Right atrium auricular region (tissue), 2 donors: ENCODE measurements at places on chromosomes 3 and 15. TPM values are rescaled to one million over a fixed set of nuclear protein-coding genes. Genes with fewer than 3 reads are reported as not detected.

GRCh38 chr3:158769549-158769948, 32.3 kb upstream of the MFSD1 start:
- DNase-seq = no peak

GRCh38 chr3:39276746-39277145, 3.1 kb downstream of the CX3CR1 start:
- DNase-seq = no peak

GRCh38 chr15:55628369-55628730, 40.2 kb upstream of the PYGO1 start:
- DNase-seq = no peak

DNA sequence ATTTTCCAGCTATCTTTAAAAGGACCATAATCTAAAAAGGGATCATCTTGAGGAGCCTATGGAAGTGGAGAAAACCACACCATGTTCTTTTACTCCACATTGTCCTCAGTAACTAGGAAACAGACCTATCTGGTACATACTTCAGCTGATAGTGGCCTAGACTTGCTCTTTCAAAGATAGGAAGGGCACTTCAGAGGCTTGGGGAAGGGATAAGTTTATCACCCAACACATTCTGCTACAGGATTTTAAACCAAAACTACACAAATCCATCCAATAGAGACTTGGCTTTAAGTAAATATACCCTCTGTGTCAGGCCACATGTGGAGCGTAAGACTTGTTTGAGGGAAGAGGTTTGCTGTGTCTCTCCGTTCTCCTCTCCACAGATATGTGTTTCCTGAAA, 35.4 kb downstream of the CP start:
- no peak for DNase-seq

DNA sequence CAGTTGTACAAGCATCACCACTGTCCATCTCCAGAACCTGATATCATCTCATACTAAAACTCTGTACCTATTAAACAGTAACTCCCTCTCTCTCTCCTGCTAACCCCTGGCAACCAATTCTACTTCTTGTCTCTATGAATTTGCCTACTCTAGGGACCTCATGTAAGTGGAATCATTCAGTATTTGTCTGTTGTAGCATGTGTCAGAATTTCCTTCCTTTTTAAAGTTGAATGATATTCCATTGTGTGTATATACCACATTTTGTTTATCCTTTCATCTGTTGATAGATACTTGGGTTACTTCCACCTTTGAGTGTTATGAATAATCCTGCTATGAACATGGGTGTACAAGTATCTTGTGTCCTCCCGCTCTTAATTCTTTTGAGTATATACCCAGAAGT, 16.6 kb downstream of the ZNF592 start:
- DNase-seq = no peak

DNA sequence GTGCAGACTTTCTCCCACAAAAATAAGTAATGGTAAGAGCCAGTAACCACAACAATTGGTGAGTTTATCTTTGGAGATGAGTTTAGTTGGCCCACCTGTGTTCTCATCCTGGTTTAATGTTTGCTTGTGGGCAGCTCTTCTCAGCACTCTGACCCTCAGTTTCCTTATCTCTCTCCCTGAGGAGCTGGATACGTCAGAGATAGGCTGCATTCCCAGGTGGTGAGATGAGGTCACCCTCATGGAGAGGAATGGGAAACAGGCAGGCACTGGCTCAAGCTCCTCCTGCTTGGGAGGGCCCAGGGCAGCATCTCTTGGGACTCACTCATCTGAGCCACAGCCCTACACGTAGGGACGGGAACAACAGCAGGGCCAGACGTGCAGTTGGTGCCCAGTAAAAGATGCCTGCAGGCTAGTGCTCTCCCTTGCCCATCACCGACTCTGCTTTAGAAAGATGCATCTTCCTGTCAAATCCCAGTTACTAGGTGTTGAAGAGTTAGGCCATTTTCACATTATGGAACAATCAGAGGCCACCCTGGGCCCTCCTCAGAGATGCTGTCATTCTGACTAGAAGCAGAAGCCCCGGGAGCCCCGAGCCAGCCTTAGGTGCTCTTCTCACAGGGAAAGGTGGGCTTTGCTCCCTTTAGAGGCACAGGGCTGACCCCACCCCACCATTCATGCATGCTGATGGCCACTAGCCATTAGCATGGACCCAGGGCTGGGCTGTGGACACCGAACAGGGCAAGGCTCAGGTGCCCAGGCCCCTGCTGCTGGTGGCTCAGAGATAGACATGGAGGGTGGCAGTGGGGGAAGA, 59.7 kb downstream of the GRIP2 start:
- DNase-seq = peak; percentile 66

DNA sequence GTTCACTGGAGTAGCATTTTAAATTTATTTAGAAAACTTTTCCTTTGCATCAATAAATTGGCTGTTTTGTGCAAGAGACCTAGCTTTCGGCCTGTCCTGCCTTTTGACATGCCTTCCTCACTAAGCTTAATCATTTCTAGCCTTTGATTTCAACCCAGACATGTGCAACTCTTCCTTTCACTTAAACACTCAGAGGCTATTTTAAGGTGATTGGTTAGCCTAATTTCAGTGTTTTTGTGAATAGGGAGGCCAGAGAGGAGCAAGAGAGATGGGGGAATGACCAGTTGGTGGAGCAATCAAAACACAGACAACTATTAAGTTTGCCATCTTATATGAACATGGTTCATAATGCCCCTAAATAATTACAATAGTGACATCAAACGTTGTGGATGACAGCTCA, 333.4 kb downstream of the SLC9A9 start:
- no peak for DNase-seq

DNA sequence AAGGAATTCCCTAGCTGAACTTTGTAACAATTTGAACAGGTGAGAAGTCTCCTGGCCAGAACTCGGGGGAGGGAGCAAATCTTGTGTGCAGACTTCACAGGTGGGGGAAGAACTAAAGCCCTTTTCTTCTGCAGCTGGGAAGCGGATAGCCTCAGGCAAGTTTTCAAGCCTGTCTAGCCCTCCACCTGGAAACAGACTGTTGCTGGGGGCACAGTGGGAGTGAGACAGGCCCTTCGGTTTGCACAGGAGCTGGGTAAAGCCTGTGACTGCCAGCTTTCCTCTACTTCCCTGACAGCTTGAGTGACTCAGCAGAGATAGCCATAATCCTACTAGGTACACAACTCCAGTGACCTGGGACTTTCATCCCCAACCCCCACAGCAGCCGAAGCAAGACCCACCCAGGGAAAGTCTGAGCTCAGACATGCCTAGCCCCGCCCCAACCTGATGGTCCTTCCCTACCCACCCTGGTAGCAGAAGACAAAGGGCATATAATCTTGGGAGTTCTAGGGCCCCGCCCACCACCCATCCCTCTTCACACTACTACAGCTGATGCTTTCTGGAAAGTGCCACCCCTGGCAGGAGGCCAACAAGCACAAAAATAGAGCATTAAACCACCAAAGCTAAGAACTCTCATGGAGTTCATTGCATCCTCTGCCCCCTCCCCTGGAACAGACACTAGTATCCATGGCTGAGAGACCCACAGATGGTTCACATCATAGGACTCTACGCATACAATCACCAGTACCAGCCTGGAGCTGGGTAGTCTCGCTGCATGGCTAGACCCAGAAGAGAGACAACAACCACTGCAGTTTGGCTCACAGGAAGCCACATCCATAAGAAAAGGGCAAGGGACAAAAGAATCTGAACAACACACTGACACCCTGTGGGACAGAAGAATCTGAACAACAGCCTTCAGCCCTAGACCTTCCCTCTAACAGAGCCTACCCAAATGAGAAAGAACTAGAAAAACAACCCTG, 479.0 kb downstream of the RAP2B start:
- DNase-seq = no peak

DNA sequence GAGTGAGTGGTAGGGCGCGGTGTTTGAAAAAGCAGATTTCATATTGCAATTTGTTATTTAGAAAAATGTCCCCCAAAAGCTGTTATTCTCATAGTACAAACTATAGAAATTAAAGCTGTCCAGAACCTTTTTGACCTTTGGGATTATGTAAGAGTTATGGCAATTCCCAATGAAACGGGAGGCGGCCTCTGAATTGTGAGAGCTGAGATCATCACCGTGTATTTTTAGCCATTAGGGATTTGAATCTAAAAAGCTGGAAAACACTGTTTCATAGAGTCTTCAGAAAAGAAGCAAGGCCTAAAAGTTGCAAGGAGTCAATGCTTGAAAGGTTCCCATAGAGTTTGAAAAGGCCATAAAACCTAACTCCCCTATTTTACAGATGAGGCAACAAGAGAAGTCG, 38.6 kb upstream of the SLC25A26 start:
- DNase-seq = no peak

GRCh38 chr3:156668073-156668763, 6.2 kb upstream of the TIPARP start:
- DNase-seq = no peak

- no peak for DNase-seq
These were observed 101.6 kb downstream of the APBA2 start for GRCh38 chr15:28987337-28987736.

DNA sequence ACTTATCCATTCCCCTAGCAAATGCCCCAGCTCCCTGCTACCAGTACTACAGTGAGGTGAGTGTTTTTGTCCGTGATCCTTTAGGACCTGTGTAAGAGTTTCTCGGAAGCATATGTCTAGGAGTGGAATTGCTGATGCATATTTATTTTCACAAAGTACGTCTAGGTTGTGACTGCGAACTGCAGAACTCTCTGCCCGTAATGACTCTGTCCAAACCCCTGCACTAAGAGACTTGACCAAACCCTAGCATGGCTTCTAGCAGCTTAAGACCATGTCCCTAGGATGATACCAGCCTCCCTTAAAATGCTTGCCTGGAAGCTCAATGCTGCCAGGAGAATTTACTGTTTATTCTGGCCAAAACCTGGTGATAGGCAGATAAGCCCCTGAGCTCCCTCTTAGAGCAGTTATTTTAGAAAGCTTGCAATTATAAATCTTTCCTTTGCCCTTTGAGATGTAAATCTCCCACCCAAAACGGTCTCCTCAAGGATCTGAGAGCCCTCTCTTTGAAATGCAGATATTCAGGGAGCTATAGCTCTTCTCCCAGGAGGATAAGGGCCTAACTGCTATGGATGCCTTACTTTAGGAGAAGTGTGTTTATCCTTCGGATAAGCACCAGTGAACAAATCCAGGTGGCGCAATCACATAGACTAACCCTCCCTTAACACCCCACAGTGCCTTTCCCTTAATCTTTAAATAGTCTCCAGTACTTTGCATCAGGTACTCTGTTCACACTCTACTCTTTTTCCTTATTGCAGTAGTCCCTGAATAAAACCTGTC, 14.7 kb upstream of the CA12 start:
- DNase-seq = no peak

- DNase-seq = no peak
These were observed 485.9 kb downstream of the NSUN3 start for GRCh38 chr3:94548581-94549316.

- no peak for DNase-seq
These were observed 65.9 kb upstream of the NTRK3 start for GRCh38 chr15:88322461-88322860.

- no peak for DNase-seq
These were observed 176.9 kb downstream of the TNIK start for GRCh38 chr3:171283183-171283847.

DNA sequence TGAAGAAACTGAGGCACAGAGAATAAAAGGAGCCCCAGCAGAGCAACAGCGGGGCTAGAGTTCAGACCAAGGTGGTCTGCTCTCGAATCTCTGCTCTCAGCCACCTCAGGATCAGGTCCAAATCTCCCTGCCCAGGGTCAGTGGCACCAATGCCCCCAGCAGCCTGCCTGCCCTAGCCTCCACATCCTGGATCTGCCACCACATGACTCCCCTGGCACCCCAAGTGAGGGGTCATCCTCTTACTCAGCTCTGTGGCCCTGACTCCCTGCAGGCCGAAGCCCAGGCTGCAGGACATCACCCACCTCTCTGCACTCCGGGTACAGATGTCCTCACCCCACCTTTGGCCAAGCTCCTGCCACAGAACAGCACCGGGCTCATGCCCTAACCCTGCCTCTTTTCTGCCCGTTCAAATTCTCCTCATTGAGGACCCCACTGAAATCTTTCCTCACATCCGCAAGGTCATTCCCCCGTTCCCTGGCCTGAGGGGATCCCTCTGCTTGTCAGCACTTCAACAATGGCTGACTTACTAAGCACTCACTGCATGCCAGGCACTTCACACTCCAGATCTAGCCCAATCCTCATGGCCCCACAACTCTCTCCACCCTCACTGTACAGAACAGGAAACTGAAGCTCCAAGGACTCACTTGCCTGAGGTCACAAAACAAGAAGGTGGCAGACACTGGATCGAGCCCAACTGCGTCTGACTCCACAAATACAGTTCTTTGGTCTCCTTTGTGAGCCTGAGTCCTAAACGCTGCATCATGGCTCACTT, 4.3 kb downstream of the PPIB start:
- no peak for DNase-seq

DNA sequence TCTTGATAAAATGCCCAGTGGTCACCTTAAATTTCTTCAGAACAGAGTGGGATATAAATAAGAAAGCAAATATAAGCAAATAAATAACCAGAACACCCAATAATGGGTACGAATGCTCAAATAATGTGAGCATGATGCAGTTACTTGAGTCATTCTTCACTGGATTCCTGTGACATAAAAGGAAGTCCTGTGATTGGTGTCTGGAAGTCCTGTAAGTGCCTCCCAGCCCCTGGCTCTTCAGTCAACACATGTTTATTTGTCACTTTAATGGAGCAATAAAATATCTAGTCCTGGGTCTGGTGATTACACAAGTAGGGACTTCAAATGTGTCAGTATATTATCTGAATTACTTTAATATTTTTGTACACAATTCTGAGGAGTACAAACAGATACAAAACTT, 30.4 kb downstream of the TMEM212 start:
- no peak for DNase-seq

DNA sequence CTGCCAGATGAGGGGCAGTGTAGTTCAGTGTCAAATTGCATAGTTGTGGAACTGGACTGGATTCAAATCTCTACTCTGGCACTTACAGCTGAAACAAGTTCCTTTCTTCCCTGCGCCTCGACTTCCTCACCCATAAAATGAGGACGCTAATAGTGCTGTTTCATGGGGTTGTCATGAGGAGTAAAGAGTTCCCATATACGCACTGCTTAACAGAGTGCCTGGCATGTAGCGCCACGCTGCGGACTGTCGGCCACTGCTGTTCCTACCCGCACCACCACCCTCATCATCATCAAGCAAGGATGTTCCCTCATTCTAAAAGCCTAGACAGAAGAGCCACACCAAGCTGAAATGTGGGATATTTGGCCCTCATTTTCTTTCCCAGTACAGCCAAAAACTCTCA, 91.9 kb downstream of the CHDH start:
- no peak for DNase-seq

GRCh38 chr15:90665288-90666134, 51.6 kb upstream of the BLM start:
- peak; percentile 66 for DNase-seq

Gene DPPA2
- not detected for total RNA-seq

Gene WHAMM
- total RNA-seq = 6.7 TPM

Gene LRRN1
- not detected for total RNA-seq

Gene CGGBP1
- 40.8 TPM for total RNA-seq

Gene ITGB5
- 84.0 TPM for total RNA-seq

Gene IQCF5
- total RNA-seq = not detected

Gene LTK
- total RNA-seq = not detected

Gene PAQR9
- total RNA-seq = 23.0 TPM

Gene MUC4
- not detected for total RNA-seq

Gene TM6SF1
- 30.2 TPM for total RNA-seq

Gene ATP2B2
- 0.15 TPM for total RNA-seq

Gene SKOR1
- total RNA-seq = not detected
